Epithelial cell of prostate (primary cell): ENCODE measurements at places on chromosomes 1 and 21.

- DNase-seq: no peak
These were observed 77.3 kb upstream of the BCAR3 start for GRCh38 chr1:93758842-93759515.

DNA sequence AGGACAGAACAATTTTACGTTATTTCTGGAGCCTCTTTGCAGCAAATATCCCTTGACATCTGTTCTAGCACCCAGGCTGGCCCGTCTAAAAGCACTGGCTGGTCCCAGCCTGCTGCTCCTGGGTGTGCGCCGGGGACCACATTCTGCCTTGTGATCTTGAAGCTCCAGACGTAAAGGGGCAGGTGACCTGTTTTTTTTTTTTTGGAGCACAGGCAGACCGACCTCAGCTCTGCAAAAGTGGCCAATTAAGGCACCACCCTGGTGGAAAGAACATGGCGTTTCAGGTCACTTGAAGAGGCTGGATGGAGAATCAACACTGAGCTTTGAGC, 13.8 kb upstream of the CAMTA1 start:
- DNase-seq: no peak

DNA sequence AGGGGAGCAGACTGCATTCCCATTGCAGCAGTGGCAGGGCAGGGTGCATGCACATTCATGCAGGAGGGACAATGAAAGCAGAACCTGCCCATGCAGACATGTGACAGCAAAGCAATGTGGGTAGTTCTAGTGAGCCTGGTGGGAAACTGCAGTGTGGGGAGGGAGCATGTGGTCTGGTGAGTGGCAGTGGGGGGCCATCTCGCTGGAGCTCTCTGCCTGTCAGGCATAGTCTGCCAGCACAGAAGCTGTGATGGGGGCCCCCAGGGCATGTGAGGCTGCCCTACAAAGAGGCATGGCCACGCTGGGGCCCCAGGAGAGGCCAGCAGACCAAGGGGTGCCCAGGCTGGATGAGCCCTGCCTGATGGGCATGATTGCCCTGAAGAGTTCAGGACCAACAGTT, 579.7 kb downstream of the PTPRC start:
- no peak for DNase-seq

GRCh38 chr1:173223031-173223380, 15.9 kb upstream of the TNFSF4 start:
- DNase-seq: no peak

- DNase-seq: no peak
These were observed 16.9 kb downstream of the RPTN start for GRCh38 chr1:152141971-152142584.

DNA sequence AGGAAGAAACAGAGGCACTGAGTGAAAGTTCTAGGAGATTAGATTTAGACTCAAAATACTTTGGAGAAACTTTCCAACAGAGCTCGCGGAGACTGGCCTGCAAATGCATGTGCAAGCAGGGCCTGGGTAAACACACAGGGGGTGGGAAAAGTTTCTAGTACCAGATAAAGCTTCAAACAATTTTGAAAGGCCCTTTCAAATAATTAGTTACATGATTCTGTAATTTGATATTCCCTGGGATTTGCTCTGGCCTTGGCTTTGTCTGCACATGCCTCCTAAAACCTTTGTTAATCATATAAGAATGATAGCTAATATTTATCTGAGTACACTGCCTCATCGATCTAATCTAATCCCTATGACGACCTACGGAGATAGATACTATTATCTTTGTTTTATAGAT, 31.3 kb downstream of the VTCN1 start:
- DNase-seq: no peak

- DNase-seq: peak; percentile 6
These were observed 170.0 kb downstream of the LTN1 start for GRCh38 chr21:28822486-28823335.

GRCh38 chr1:116680752-116681151, 13.2 kb upstream of the IGSF3 start:
- peak; percentile 44 for DNase-seq

GRCh38 chr21:17472182-17472581, 40.7 kb upstream of the CXADR start:
- peak; percentile 88 for DNase-seq

DNA sequence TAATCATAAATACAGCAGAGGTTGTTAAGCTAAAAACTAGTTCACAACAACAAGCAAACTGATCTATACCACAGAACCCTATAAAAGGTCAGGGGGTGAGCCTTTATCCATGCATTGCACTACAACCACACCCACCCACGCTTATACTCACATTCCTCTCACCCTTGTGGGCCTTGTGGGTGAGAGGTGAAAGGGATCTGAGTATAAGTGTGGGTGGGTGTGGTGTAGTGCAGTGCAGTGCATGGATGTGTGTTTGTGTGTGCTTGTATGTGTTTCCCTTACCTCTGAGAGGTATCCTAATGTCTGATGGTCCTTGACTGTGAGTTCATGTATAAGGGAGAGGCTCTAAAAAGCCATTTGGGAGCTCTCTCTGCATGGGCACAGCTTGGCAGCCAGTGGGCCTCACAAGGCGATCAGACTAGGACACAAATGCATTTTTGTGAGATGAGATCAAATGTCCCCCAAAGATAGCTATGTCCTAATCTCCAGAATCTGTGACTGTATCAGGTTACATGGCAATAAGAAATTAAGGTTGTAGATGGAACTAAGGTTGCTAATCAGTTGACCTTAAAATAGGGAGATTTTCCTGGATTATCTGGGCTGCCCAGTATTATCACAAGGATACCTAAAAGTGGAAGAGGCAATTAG, 95.5 kb upstream of the DPT start:
- no peak for DNase-seq

GRCh38 chr1:151372058-151372934, at the start of gene SELENBP1:
Gene SELENBP1, minus strand, starts transcription at chr1:151372705. Its CDS starts 64 bp downstream, at chr1:151372641.
- DNase-seq: peak; percentile 14

DNA sequence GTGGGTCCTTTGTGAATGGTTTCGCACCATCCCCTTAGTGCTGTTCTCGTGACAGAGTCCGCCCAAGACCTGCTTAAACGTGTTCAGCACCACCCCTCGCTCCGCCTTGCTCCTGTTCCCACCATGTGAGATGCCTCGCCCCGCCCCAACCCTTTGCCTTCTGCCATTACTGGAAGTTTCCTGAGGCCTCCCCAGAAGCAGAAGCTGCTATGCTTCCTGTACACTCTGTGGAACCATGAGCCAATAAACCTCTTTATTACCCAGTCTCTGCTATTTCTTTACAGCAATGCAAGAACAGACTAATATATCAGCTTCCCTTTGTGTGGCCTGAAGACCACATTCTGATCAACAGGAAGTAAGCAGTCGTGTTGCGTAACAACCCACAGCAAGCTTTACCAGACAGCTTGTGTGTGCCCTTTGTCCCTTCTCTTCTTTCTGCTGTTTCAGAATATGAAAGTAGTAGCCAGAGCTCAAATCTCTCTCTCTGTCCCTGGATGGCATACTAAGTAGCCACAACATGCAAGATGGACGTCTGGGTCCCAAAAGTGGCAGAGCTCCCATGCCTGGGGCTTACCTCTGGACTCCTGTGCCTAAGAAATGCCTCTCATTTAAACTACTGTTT, 14.1 kb downstream of the HENMT1 start:
- DNase-seq: no peak

GRCh38 chr1:222335586-222335985, 212.3 kb downstream of the HHIPL2 start:
- DNase-seq: no peak

DNA sequence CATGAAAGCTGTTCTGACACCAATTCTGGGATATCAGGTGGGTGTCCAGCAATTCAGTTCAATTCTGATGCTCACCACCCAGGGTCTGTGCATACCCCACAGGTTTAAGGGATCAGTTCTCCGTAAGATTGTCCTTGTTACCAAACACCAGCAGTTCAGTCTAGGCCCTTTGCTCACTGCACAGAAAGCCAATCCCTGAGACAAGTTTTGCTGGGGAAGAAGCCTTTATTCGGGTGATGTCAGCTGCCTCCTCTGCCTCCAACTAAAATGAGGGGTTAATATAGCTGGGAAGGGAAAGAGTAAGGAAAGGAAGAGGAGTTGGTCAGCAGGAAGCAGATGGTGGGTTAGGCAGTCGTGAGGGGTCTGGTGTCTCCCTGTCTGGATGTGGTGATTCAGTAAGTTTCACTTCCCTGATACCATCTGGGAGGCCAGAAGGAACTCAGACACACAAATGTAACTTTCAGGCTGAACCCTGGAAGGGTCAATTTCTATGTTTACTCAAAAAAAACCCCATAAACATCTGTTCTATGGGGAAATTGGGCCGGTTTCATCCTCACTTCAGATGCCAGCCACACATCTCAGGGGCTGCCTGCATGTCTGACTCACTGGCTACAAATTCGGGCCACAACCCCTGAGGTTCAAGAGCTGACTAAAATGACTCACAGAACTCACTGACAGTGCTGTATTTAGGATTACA, 83.3 kb upstream of the PGBD5 start:
- peak; percentile 86 for DNase-seq

DNA sequence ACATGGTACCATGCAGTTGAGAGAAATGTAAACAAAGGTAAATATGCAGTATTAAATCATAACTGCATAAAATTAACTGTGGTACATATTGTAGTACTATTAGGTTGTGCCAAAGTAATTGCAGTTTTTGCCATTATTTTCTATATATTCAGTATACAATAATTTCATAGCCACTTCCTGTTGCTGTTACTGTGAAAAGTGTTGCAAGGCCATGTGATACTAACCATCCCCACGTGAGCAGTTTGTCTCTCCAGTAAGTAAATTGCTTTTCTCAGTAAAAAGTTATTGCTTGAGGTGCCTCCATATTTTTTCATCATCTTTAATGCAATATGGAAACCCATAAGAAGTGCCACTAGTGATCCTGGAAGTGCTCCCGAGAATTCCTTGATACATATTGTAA, 19.6 kb upstream of the METTL18 start:
- DNase-seq: no peak

GRCh38 chr1:2942410-2942809, 78.9 kb upstream of the ACTRT2 start:
- DNase-seq: no peak

DNA sequence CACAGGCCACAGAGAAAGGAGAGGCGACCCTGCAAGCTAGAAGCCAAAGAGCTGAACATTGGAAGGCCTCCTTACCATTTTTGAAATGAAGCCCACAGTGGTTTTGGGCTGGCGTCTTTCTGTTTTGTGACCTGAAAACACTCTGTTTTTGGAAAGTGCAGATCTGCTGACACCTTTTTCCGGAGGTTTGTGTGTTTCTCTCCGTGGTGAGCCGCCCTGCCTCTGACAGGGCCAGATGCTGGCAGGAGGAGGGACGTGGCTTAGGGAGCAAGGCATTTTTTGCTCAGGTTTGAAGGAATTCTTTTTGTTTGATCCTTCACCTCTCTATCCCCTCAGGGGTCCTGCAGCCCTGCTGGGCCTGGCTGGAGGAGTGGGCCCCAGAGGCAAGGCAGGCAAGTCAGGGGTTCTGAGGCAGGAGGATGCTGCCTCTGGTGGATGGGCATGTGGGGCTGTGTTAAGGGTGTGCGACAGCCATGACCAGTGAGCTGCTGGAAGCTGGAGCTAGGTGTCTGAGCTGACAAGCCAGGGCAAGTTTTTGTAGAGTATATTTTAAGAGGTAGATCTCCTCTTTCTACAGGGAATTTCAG, 133.8 kb downstream of the CAMTA1 start:
- no peak for DNase-seq

- DNase-seq: no peak
These were observed 641.0 kb upstream of the CAMK1G start for GRCh38 chr1:208942394-208943130.

- no peak for DNase-seq
These were observed 15.8 kb downstream of the OR14I1 start for GRCh38 chr1:248686815-248687214.

DNA sequence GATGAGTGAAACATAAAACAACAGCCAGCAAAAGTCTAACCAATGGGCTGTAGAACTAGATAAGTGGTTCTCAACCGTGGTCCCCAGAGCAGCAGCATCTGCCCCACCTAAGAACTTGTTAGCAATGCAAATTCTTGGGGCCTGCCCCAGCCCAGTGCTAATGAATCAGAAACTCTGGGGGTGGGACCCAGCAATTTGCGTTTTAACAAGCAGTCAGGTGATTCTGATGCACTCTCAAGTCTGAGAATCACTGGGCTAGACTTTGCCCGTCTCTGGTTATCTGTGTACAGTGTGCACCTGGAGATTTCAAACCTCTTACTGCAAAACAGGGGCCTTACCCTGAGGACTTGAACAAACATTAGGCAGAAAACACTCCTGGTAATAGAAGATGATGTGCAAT, 66.5 kb downstream of the PLXNA2 start:
- no peak for DNase-seq

DNA sequence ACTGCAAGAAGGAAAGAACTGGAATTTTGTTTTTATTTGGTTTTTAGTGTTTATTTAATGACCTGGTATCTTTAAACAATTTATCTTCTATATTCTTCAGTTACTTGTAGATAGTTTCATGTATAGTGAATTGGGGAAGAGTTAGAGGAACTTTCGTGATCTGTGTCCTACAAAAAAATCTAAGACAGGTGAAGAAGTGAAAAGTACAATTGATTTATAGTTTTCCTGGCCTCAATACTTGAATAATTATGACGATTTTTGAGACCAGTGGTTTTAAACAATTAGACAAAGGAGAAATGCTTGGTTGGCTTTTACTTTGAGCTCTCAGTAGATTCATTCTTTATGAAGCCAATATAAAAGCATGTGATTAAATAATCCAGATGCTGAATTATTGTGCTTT, 7.5 kb downstream of the MIER1 start:
- DNase-seq: no peak

DNA sequence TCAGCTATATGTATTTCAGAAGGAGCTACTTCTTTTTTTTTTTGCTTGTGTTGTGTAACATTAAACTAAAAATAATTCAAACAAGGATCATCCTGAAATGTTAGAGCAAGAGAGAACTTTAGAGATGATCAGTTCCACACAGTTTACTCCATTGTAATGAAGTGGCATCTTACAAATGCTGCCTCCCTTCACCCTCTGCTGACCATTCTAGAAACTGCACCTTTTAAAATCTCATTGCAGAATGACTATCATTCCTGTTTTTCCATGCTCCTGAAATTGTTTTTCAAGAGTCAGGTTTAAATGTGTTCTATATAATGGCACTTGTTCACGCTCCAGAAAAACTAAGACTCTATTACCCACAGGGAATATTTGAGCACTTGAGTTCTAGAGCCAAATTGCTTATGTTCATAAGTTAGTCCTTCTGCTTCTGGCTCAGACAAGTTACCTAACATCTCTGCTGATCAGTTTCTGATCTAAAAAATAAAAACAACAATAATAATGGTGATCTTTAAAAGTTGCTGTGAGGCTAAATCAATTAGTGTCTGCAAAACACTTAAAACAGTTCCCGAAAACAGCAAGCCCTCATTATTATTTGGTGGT, 21.5 kb upstream of the SLC44A5 start:
- no peak for DNase-seq

- DNase-seq: no peak
These were observed 35.1 kb downstream of the PRDM16 start for GRCh38 chr1:3103967-3104677.

GRCh38 chr1:32249831-32250525, 1.1 kb upstream of the LCK start:
- no peak for DNase-seq
